ENCODE measurements at places on chromosomes 4 and X. TPM values are rescaled to one million over a fixed set of nuclear protein-coding genes. Genes with fewer than 3 reads are reported as not detected.

DNA sequence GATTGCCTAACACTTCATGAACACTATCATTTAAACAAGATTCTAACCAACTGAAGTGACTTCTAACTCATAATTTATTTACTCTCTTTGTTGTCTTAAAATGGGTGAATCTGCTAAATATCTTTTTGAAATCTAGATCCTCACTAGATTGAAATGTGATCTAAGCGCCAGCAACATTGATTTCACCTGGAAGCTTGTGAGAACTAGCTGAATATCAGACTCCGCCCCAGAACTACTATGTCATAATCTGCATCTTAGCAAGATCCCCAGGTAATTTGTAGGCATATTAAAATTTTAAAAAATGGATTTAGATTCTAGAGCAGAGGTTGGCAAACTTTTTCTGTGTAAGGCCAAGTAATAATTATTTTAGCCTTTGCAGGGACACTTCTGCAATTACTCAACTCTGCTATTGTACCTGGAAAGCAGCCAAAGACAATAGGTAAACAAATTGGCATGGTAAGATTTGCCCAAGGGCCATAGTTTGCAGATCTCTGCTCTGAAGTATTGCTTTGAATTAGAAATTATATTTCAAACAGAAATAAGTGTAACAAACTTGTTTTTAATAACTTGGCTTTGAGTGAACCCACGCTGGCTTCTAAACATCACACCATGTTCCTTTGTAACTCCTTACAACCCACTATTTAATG lies 121.5 kb downstream of the REELD1 start:
- no peak overlapping the region for H3K27ac ChIP-seq
- no peaks in the 10 kb centered on the region for H3K36me3 ChIP-seq
- no peak overlapping the region for H3K4me3 ChIP-seq

DNA sequence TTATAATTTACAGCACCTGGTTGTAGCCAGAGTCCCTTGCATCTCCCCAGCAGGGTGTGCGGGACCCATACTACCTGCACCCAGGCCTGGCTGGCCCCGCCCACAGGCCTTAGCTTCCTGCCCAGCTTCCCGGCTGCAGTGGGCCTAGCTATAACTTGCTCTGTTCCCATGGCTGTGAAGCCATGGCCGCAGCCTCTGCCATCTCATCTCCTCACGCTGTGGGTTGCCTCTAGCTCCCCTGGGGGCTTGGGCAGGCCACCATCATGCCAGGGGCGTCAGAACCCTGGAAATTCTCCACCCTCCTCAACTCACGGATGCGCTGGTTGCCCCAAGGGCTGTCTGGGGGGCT lies 26.1 kb upstream of the SORBS2 start:
- peaks cover 17% of the 10 kb centered on the region for H3K4me1 ChIP-seq
- no peak for DNase-seq
- no peaks in the 10 kb centered on the region for H3K36me3 ChIP-seq
- no peaks in the 10 kb centered on the region for H3K27me3 ChIP-seq
- no peak overlapping the region for H3K27ac ChIP-seq

PLAC8 gene
- total RNA-seq, result 1.3 TPM

- no peak overlapping the region for H3K27ac ChIP-seq
- H3K27me3 ChIP-seq, result no peaks in the 10 kb centered on the region
Measured at GRCh38 chr4:124948976-124949597, 236.6 kb upstream of the ANKRD50 start.

GRCh38 chr4:136078976-136079375 lies 1453.3 kb downstream of the PCDH18 start:
- H3K27ac ChIP-seq, result no peak overlapping the region
- H3K36me3 ChIP-seq, result no peaks in the 10 kb centered on the region
- H3K27me3 ChIP-seq, result no peaks in the 10 kb centered on the region
- DNase-seq, result no peak

GRCh38 chrX:46383006-46383405 lies 162.2 kb downstream of the ZNF674 start:
- no peak overlapping the region for H3K27ac ChIP-seq
- no peaks in the 10 kb centered on the region for H3K36me3 ChIP-seq
- DNase-seq, result no peak
- no peak overlapping the region for H3K4me3 ChIP-seq
- H3K4me1 ChIP-seq, result no peaks in the 10 kb centered on the region
- H3K27me3 ChIP-seq, result no peaks in the 10 kb centered on the region

ITGB1BP2 gene
- 2.5 TPM for total RNA-seq

DNA sequence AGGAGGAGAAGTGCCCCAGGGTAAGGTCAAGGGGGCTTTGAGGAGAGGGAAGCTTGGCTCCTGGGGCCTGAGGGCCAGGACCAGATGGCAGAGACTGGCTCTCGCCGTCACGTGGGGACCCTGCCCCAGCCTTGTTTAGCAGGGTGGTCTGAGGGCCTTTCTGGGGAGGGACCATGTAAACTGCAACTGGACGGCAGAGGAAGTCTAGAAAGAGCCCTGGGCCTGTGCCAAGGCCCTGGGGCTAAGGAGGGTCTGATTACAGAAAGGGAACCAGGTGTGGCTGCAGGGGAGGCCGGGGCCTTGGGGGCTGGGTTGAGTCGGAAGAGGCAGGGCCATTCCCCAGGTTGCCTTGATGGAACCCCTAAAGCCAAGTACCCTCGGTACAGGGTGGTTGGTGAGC lies 1.8 kb upstream of the HGFAC start:
- no peaks in the 10 kb centered on the region for H3K36me3 ChIP-seq
- H3K27ac ChIP-seq, result no peak overlapping the region
- H3K4me1 ChIP-seq, result peaks cover 50% of the 10 kb centered on the region
- H3K4me3 ChIP-seq, result no peak overlapping the region
- H3K27me3 ChIP-seq, result peaks cover 7% of the 10 kb centered on the region
